ENCODE measurements at places on chromosomes 2 and 18.

DNA sequence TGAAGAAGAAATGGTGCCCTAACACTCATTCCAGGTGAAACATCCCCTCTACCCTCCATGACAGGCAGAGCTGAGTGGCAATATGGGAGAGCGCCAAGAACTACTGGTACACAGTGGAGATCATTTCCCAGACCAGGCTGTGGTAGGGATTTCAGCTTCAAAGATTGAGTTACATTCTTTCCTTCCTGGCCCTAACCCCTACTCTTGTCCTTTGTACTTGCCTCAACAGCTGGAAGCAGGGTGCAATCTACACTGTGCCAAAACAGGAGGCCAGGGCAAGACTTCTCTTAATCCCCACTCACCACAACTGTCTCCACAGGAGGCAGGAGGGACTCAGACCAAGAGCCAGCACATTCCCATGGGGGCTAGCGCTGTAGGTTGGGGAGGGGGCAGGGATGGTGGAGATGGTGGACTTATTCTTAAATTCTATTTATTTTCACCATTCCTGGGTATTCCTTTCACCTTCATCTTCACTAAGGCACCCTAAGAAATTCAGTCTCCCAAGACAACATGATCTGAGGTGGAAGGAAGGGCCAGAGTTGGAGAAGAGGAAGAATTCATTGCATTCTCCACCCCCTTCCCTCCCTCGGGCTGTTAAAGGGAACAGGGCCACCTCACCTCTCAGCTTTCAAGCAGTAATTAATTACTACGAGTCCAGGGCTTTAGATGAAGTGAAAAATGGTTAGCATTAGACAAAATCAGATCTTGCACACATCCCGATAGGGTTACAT is 65.9 kb downstream of the AAK1 start:
- no peak for DNase-seq

- no peak for DNase-seq
These were observed 71.3 kb upstream of the ACKR3 start for GRCh38 chr2:236498369-236498768.

GRCh38 chr18:13621886-13622619 is 104.3 kb downstream of the FAM210A start:
- no peak for DNase-seq

DNA sequence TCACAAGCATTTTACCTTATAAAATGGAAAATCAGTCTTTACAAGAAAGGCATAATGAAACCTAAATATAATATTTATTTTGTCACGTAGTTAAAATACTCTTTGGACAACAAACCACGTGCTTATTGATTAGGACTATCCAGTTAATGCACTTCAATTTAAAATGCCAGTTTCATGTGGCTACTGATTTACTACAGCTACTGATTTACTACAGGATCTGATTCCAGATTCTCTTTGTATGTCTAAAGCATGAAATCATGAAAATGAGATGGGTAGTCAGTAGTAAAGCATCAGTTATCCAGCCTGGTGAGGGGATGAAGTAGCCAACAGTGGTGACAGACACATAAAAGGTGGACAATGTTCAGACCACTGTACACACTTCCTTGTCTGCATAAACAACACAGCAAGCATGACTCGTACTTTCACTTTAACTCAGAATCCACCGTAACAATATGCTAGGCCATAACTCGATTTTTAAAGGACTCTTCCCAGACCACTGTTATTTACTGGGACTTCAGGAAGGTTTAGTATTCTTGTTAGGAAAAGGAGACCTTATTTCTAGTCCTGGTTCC is 24.9 kb downstream of the ACAA2 start:
- no peak for DNase-seq

GRCh38 chr2:144339048-144339447 is 180.9 kb downstream of the ZEB2 start:
- DNase-seq = no peak

GRCh38 chr2:21392649-21393048 is 268.9 kb downstream of the TDRD15 start:
- no peak for DNase-seq

GRCh38 chr2:57444752-57445430 is 601.7 kb upstream of the VRK2 start:
- no peak for DNase-seq
